Stimulated activated CD4-positive, alpha-beta T cell treated with anti-CD3 and anti-CD28 coated beads, TNF-alpha, amount 100 ng/mL, for 1 hour (primary cell): ENCODE measurements at places on chromosomes 3 and 15.

- DNase-seq, result no peak
These were observed 31.0 kb downstream of the ACAP2 start for GRCh38 chr3:195411836-195412235.

GRCh38 chr15:68846851-68847439, 26.2 kb upstream of the ANP32A start:
- no peak for DNase-seq

DNA sequence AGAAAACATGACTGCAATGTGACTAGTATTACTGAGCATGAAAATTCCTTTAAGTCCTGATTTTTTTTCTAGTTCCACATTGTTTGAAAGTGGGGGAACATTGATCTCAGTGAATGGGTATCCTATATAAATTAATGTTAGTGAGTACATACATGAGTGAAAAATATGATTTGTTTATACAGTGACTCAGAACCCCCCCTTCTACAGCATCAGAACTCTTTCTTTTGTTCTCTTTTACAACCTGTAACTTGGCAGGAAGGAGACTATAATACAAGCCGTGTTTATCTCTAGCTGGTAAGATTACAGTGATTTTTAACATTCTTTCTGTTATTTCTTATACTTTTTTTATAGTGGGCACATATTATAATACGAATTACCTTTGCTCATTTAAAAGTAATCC, 384.7 kb downstream of the PDCD6IP start:
- DNase-seq, result no peak

GRCh38 chr3:55327131-55327920, 159.8 kb downstream of the WNT5A start:
- DNase-seq, result no peak

DNA sequence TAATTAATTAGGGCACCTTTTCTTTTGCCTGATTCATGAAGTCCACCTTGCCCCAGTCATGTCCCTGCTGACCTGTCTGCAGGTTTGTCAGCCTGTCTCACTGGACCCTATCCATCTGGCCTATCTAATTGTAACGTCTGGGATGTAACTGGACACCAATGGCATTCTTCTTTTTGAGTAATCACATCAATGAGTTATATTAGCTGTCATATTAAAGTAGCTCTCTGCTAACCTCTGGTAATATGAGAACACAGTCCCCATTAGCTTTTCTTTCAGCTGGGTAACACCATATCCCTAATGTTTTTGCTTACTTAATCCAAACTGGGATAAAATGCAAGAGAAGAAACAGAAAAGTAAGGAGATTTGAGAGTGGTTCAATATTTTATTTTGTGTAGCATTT, 166.2 kb upstream of the VEPH1 start:
- no peak for DNase-seq

GRCh38 chr3:15983693-15984092, 185.9 kb upstream of the ANKRD28 start:
- no peak for DNase-seq

DNA sequence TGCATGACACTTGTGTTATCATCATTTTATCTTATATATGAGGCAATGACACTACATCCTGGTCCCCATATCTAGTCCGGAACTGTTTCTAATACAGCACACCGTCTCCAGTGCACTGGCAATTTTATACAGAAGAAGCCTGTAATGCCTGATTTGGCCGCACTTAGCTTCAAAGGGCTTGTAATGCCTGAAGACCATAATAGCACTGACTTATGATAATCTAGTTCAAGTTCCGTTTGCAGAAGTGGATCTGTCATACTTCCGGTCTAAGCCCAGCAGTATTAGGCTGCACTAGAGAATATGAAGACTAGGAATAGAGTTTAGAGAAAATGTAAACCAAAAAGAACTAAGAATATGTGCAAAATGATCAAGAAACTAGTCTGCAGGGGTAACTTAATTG, 1.3 kb downstream of the BNIP2 start:
- no peak for DNase-seq

DNA sequence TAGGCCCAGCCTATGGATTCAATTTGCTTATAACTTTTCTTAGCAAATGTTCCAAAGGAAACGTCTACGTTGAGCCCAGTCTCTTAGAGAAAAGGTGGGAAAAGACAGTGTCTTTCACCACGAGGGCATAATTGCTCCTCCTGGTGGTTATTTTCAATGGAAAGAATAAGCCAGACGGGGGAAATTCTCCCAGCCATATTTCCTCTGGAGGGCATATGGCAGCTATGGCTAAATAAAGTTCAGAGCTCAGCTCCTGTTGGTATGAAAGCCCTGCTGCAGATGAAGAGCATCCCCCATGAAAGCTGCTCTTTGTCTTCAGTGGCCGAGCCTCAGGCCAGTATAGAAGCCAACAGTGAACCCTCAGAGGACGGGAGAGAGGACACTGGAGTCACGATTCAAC, 297.9 kb downstream of the RYR3 start:
- DNase-seq, result no peak

GRCh38 chr3:88142094-88142624, 7.6 kb upstream of the C3orf38 start:
- no peak for DNase-seq

- no peak for DNase-seq
These were observed 1.1 kb downstream of the KCNH8 start for GRCh38 chr3:19149368-19149767.

DNA sequence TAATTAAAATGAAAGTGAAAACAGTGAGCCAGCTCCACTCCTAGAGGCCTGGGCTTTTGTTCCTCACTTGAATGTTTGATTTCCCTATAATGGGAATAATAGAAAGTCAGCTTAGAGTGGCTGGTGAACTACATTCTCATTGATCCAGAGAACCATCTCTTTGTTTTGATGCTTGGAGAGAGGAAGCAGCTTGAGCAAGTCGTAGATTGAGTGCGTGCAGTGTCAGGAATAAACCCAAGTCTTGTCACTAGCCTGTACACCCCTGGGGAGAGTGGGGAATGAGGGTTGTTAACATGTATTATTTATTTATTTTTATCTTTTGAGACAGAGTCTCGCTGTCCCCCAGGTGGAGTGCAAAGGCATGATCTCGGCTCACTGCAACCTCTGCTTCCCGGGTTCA, 885 bp upstream of the LSG1 start:
- no peak for DNase-seq

- DNase-seq, result peak; percentile 58
These were observed at the start of gene UBA5 for GRCh38 chr3:132660052-132660810. TSS of gene UBA5 (plus strand) at chr3:132660329. CDS start at chr3:132660538, 209 bp downstream.

DNA sequence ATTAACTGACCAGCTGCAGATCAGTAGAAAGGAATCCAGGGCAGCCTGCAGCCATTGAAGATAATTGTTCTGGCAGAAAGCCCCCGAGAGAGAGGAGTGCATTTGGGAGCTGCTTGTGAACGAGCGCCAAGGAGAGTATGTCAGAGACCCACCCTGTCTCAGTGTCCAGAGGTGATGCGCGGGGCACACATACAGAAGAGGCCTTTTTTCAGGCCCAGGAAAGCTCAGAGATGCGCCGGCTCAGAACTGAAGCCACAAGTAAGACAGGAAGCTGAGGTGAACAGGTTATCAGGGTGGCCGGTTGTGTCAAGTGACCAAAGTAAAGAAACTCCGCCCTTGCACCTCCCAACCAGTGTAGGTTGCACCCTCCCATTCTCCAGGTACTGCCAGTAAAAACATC, 59.8 kb upstream of the HEG1 start:
- DNase-seq, result no peak

DNA sequence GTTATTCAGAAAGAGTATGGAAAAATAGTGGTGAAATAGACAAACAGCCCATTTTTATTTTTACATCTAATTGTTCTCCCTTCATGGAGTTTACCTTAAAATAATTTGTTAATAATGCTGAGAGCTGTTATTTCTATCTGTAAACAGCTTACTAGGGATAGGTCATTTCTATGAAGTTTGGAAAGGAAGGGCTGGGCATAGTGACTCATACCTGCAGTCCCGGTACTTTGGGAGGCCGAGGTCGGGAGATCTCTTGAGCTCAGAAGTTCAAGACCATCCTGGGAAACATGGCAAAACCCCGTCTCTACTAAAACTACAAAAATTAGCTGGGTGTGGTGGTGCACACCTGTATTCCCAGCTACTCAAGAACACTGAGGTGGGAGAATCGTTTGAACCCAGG, 624.3 kb upstream of the LMCD1 start:
- no peak for DNase-seq

- DNase-seq, result no peak
These were observed 805.7 kb upstream of the GBE1 start for GRCh38 chr3:82567029-82567600.

GRCh38 chr3:196559826-196560225, 8.5 kb downstream of the WDR53 start:
- no peak for DNase-seq

DNA sequence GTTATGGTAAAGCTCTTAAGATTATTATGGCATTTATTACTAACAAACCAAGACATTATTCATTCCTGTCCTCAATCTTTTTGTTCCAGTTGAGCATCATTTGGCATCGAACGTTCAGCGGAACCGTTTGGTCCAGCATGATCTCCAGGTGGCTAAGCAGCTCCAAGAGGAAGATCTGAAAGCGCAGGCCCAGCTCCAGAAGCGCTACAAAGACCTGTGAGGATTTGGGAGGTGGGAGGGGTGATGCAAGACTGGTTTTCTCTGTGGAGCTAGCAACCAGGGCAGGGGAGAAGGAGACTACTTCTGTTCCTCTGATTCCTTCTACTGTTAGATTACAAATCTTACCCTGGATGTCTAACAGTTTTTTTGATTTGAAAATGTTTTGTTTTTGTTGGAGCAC, 27.6 kb upstream of the UTS2B start:
- no peak for DNase-seq

DNA sequence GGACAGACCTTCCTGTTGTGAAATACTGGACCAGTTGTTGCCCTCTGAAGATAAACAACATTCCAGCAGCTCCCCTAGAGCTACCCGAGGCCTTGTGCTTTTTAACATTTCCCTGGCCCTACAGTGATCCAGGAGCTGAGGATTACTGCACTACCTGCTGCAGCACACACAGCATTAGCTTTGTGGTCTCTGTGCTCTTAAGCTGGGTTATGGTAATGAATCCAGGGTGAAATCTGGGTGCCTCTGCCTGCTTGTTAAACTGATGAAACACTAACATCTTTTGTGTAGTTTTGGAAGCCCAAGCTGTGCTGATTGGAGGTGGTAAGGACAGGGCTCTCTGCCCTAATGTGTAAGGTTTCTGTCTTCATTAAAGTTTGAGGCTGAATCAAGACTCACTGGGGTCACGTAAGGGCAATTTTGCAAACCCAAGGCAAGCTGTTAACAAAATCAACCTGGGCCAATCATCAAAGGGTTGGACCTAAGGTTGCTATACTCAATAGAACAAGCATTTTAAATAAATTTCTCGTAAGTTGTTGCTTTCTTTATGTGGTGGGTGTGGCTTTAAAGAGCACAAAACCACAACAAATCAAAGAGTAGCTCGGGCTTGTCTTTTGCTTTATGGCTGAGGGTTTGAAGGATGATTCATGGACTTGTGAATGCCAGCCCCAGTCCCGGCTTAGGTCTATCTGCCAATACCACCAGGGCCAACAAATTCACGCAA, 183.9 kb downstream of the TPRG1 start:
- no peak for DNase-seq

- no peak for DNase-seq
These were observed 16.9 kb upstream of the PRKCI start for GRCh38 chr3:170205302-170205701.

DNA sequence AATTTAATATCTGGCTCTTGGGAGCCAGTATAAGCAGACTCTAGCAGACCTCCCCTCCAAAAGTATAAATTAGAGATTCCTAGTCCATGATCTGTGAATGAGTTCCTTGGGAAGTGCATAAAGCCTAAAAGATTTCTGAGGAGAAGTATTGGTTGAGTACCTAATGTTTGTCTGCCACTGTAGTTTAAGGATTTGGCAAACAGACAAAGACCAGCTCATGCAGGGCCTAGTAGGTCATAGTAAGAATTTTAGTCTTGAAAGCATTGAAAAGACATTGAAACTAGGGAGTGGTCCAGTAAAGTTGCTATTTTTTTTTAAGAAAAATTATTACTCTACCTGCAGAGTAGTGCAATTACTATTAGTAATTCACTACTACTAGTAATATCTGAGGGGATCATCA, 67.5 kb downstream of the SPRED1 start:
- no peak for DNase-seq

DNA sequence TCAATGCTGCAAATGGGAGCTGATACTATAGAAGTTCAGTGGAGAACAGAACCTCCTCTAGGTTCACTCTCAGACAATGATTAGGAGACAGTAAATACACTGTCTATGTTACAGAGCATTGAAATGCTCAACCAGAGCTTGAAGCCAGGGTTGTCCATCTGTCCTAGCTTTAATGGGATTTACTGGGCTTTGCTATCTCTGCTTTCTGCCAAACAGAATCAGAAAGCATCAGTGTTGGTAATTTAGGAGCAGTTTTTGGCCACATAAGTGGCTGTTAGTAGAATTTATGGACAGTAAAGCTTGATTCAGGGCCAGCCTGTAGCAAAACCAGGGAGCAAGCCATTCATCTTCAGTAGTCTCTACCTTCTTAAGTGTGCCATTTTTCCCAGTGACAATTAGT, 396.3 kb downstream of the LSAMP start:
- no peak for DNase-seq

GRCh38 chr3:17894434-17895060, 152.1 kb upstream of the TBC1D5 start:
- DNase-seq, result peak; percentile 1

- DNase-seq, result no peak
These were observed 179.3 kb downstream of the FRMD5 start for GRCh38 chr15:44015545-44016305.

- no peak for DNase-seq
These were observed 285.2 kb upstream of the ATP10A start for GRCh38 chr15:26148156-26148860.

DNA sequence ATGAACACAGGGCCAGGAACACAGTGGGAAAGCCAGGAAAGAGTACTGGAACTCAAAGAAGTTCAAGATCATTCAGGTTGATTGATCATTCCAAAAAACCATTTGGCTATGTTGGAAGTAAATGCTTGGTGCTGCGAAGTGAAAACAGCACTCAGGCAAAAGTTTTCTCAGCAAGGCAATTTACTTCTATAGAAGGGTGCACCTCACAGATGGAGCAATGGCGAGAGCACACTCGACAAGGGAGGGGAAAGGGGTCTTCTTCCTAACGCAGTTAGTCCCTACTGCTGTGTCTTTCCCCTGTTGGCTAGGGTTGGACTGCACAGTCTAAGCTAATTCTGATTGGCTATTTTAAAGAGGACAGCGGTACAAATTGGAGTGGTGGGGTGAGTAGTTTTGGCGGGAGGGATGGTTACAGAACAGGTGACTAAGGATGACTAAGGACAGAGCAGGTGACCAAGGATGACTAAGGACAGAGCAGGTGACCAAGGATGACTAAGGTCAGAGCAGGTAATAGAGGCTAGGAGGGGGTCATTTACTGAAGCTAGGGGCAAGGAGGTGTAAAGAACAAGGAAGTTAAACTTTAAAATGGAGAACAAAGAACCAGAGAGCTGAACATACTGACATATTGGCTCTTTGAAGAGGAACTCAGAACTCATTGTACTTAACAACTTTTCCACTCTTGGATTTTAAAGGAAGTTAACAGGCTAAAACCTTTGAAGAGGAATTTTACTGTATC, 43.3 kb downstream of the HOMER2 start:
- DNase-seq, result no peak
